Stimulated activated CD4-positive, alpha-beta T cell treated with anti-CD3 and anti-CD28 coated beads, Interleukin-4, amount 100 ng/mL, for 48 hours (primary cell): ENCODE measurements at places on chromosomes 13 and 19.

GRCh38 chr13:64680739-64681138, 2549.4 kb downstream of the PCDH9 start:
- no peak for DNase-seq

GRCh38 chr13:22201375-22201925, 530.6 kb downstream of the FGF9 start:
- DNase-seq, result no peak

DNA sequence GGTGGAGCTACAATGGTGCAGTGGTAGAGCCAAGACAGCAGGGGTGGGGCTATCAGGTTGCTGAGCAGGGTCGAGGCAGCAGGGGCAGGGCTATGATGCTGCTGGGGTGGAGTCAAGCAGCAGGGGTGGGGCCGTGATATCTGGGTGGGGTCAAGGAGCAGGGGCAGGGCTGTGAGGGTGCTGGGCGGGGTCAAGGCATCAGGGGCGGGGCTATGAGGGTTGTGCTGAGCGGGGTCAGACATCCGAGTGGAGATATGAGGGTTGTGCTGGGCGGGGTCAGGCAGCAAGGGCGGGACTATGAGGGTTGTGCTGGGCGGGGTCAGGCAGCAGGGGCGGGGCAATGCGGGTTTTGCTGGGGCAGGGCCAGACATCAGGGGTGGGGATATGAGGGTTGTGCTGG, 14.7 kb downstream of the HCN2 start:
- peak; percentile 48 for DNase-seq

DNA sequence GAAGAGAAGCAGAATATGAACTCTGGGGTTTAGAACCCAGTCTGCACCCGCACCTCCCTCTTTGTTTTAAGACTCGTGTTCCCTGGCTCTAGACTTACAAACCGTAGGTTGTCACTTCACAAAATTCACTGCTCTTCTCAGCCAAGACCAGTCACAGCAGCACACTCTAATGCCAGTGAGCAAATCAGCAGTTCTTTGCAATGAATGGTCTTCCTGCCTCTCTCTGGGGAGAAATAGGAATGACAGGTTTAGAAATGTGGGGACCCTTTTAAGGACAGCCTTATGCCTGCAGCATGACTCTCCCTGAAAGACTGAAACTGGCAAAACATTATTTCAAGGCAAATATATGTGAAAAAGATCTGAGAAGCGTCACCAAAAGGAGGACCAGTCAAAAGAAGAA, 156.9 kb downstream of the KCTD15 start:
- DNase-seq, result no peak

GRCh38 chr13:106981051-106981450, 413.1 kb upstream of the ARGLU1 start:
- DNase-seq, result no peak

- DNase-seq, result no peak
These were observed 99.8 kb downstream of the CRYL1 start for GRCh38 chr13:20425819-20426219.

- DNase-seq, result no peak
These were observed 1.4 kb downstream of the ANKRD10 start for GRCh38 chr13:110913322-110914080.

DNA sequence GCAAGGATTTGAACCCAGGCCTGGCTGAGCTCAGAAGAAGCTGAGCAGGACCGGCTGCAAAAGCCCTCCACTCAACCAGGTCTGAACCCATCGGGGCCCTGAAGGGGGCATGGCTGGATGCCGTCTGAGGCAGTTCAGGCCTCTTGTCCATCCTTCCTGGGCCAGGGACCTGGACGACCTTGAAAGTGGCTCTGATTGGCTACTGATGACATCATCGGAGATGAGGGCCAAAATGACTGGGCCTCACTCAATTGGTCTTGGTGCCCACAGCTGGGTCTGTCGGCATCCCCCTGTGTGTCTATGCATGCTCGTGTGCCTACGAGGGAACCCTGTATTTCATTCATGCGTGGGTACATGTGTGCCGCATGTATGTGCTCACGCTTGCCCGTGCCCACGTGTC, 71.8 kb downstream of the PTPRS start:
- DNase-seq, result no peak

DNA sequence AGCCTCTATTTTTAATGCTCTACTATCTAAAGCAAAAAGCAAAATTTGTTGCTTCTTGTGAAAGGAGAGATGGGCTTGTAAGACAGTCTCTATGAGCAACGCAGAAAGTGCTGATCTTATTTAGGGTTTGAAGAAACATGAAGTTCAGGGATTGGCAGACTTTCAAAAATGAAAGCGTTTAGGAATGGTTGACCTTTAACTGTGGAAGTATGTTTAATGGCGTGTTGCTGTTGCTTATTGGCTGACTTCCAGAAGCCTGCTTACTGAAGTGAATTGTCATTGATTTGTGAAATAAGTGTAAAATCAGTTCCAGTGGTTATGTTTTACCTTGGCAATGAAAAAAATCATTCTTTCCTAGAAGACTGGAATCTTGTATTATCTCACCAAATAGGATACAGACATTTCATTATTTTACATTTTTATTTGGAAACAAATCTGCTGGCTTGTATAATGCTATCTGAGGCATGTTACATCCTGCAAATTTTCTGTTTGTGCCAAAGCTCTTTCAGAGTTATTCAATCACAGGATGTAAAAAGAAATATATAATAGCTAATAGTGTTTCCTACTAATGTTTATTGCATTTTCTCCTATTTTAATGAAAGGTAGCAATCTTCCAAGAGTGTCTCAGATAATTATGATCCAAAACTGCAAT, 221.3 kb upstream of the SLITRK6 start:
- no peak for DNase-seq

DNA sequence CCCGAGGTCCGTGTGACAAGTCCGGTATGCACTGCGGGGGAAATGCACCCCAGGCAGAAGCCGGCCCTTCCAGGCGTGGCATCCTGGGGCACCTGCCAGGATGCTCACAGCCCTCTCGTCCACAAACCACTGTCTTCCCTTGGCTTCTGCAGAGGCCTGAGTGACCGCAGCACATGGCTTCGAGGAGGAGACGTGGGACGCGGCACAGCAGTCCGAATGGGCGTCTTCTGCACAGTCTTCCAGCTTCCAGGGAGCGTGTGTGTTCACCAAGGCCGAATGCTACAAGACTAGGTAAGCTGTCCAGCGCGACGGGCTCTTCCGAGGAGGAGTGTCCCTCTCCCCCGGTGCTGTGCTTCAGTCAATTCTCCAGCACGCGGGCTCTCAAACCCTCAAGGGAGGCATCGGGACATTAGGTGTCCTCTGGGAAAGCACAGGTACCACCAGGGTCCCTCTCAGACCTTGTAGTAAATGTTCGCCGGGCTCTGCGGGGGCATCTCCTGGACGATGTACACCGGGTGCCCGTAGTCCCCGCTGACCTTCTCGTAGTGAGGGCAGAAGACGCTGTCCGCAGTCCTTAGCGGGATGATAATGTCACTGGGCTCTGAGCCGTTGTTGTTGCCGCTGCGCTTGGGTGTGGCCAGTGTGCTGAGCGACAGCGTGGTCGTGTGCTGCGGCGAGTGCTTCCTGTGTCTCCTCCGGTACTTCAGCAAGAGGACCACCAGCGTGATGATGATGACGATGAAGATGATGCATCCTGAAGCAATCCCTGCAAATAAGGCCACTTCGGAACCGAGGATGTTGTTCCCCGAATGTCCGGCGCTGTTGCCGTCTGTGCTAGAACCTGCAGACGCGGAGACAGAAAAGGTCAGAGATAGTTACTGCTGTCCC, 42.6 kb downstream of the EFNB2 start:
- DNase-seq, result no peak

GRCh38 chr13:73293913-73294523, 235.2 kb downstream of the KLF5 start:
- DNase-seq, result no peak

GRCh38 chr19:42174958-42175734, 42.3 kb downstream of the DEDD2 start:
- DNase-seq, result no peak

DNA sequence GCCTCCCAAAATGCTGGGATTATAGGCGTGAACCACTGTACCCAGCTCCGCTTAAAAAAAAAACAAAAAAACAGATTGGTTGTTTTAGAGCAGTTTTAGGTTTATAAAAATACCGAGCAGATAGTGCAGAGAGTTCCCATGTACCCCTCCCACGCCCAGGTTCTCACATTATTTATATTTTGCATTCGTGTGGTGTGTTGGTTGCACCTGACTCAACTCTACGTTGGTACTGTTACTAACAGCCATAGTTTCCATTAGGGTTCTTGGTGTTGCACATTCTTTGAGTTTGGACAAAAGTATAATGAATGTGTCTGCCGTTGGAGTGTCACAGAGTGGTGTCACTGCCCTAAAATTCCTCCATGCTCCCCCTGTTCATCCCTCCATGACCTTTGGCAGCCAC, 29.1 kb downstream of the MYO9B start:
- no peak for DNase-seq

DNA sequence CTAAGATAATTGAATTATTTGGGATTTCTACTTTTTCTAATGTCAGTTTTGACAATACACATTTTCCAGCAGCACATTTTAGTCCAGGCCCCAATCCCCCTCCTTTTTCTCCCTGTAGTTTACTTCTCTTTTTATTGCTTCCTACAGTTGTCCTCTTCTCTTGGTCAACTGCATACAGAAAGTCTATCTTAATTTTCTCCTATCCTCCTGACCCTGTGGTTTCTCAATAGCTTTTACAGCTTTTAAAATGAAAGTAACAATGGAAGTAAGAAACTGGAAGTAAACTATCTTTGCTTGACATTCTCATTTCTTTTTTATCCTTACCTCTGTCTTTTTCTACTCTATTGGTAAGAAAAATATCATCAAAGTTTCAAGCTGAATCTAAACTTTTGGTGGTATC, 106.5 kb upstream of the OXGR1 start:
- no peak for DNase-seq

DNA sequence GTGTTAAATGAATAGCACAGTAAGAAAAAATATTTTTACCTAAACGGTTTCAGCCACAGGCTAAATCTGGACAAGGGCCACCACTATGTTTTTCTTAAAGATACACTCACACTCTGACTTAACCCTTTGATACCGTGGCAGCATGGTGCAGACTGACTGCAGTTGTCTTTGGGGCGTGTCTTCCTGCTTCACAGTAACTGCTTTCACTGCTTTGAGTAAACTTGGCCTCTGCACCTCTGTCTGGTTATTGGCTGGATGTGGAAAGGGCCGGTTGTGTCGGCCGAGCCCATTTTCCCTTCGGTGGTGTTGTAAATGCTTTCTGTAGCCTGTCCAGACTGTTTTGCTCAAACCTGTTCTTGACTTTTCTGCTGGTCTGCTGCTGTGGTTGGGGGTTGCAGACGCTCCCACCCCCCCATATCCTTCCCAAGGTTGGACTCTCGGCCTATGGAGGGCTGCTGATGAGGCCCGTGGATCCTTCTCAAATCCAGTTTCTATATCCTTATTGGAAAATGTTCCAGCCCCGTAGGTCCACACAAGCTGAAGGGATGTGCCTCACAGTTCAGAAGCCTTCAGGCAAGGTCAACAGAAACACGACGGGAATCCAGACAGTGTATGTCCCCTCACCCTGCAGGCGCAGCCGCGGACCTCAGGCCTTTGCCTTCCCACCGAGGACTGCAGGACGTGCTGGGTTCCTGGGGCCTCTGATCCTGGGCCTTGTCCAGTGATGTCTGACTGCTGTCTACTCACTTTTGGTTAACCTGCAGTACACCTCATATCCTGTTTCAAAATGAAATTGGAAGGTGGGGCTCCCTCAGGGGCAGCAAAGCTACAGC, 90.2 kb upstream of the RNF113B start:
- no peak for DNase-seq

DNA sequence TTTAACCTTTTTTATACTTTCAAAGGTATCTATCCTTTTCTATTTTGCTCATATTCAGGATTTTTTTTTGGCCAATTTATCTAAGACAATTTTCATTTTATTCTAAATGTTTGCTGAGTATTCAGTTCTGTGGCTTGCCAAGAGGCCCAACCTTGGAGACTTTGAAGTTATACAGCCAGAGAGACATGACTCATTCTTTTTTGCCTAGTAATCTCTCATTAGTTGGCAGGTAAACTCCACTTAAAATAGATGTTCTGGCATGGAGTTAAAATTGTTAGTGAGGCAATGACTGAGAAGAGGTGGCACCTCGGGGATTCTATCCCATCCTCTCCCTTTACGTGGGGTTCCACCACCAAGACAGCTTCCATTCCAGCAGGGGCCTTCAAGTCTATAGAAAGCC, 213.8 kb downstream of the KCTD12 start:
- DNase-seq, result no peak

DNA sequence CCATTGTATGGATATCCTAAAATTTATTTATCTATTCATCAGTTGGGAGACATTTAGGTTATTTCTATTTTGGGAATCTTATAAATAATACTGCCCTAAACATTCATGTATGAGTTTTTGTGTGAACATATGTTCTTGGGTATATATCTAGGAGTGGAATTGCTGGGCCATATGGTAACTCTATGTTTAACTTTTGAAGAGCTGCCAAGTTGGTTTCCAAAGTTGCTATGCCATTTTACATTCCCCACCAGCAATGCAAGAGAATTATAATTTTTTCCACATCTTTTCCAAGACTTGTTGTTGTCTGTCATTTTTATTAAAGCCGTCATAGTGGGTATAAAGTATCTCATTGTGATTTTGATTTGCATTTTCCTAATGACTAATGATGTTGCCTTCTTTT, 48.2 kb upstream of the CALM3 start:
- no peak for DNase-seq

GRCh38 chr19:40300668-40301067, 15.5 kb upstream of the AKT2 start:
- no peak for DNase-seq

DNA sequence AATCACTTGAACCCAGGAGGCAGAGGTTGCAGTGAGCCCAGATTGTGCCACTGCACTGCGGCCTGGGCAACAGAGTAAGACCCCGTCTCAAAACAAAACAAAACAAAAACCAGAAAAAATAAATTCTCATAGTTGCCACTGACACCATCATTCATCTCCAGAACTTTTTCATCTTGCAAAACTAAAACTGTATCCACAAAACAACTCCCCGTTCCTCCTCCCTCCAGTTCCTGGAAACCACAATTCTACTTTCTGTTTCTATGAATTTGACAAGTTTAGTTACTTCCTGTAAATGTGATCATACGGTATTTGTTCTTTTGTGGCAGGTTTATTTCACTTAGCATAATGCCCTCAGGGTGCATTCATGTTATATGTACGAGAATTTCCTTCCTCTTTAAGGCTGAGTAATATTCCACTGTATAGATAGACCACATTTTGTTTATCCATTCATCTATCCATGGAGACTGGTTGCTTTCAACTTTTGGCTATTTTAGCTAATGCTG, 13.2 kb upstream of the ADGRE5 start:
- no peak for DNase-seq
